ENCODE measurements at places on chromosomes 2 and 18. TPM values are rescaled to one million over a fixed set of nuclear protein-coding genes. Genes with fewer than 3 reads are reported as not detected.

The TEKT4 gene
- total RNA-seq, result not detected

The RABL2A gene
- total RNA-seq, result 13.5 TPM

- no peak overlapping the region for H3K4me3 ChIP-seq
- H3K27me3 ChIP-seq, result no peaks in the 10 kb centered on the region
- no peaks in the 10 kb centered on the region for H3K36me3 ChIP-seq
- H3K4me1 ChIP-seq, result no peaks in the 10 kb centered on the region
- peak; percentile 4 for DNase-seq
- H3K27ac ChIP-seq, result no peak overlapping the region
These were observed 72.0 kb upstream of the TMEM178A start for GRCh38 chr2:39593439-39594393.

GRCh38 chr18:53402670-53403069 lies 821.8 kb downstream of the MBD2 start:
- H3K27me3 ChIP-seq, result no peaks in the 10 kb centered on the region
- H3K4me1 ChIP-seq, result no peaks in the 10 kb centered on the region
- no peaks in the 10 kb centered on the region for H3K36me3 ChIP-seq
- no peak overlapping the region for H3K27ac ChIP-seq
- H3K4me3 ChIP-seq, result no peak overlapping the region

The TLX2 gene
- not detected for total RNA-seq

- H3K27ac ChIP-seq, result no peak overlapping the region
- H3K4me3 ChIP-seq, result no peak overlapping the region
- DNase-seq, result no peak
- no peaks in the 10 kb centered on the region for H3K27me3 ChIP-seq
- no peaks in the 10 kb centered on the region for H3K4me1 ChIP-seq
- H3K36me3 ChIP-seq, result no peaks in the 10 kb centered on the region
These were observed 261.4 kb downstream of the EPHA4 start for GRCh38 chr2:221310730-221311129.

DNA sequence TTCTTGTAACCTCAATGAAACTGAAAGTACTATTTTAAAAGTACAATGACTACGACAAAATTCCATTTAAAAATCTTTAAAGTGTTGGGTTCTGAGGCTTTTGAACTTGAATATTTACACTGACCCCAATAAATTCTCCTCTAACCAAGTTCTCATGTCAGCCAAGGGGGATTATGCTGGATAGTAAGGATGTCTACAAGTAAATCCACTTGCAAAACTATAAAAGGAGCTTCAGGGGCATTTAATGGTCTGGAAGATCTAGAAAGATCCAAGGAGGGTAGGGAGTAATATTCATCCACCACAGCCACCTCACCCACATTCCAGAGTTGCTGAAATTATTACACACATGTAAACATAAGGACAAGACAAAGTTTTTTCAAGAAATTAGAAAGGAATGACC lies 81.8 kb downstream of the ST6GAL2 start:
- H3K4me1 ChIP-seq, result peaks cover 13% of the 10 kb centered on the region
- H3K27me3 ChIP-seq, result no peaks in the 10 kb centered on the region
- no peak for DNase-seq

GRCh38 chr18:64645753-64646152 lies 496.9 kb upstream of the LINC00305 start:
- no peaks in the 10 kb centered on the region for H3K4me1 ChIP-seq
- no peaks in the 10 kb centered on the region for H3K27me3 ChIP-seq
- H3K36me3 ChIP-seq, result no peaks in the 10 kb centered on the region

DNA sequence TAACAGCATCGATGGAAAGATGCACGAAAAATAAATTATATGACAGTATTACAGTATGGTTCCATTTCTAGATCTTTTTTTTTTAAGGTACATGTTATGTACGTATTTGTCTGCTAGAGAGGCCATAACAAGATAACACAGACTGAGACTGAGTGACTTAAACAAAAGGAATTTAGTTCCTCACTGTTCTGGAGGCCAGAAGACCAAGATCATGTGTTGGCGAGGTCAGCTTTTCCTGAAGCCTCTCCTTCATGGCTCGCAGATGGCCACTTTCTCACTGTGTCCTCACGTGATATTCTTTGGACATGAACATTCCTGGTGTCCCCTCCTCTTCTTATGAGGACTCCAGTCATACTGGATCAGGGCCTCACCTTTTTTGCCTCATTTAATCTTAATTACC lies 177.4 kb downstream of the CAPN13 start:
- H3K27ac ChIP-seq, result no peak overlapping the region
- no peak for DNase-seq
- no peaks in the 10 kb centered on the region for H3K27me3 ChIP-seq
- H3K4me3 ChIP-seq, result no peak overlapping the region
- H3K36me3 ChIP-seq, result no peaks in the 10 kb centered on the region

DNA sequence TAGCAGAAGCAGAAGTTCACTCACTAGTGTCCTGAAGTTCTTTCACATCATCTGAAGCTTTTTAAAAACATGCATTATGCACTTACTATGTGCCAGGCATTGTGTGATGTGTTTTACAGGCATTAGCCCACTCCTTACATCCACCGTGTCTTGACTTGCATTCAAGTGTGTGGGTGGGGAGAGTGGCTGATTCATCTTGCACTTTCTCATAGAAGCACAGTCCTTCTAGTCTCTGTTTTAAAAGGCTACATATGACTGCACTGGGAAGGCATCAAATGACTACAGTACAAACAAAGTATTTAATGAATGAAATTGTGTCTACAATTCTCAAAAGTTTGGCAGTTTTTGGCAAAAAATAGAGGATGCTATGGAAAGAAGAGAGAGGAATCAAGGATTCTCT lies 21.6 kb upstream of the DSC3 start:
- no peaks in the 10 kb centered on the region for H3K4me1 ChIP-seq
- no peaks in the 10 kb centered on the region for H3K27me3 ChIP-seq
- H3K4me3 ChIP-seq, result no peak overlapping the region
- H3K27ac ChIP-seq, result no peak overlapping the region

The GRHL1 gene
- total RNA-seq, result 0.41 TPM

The RNF144A gene
- 3.4 TPM for total RNA-seq

The AOX1 gene
- 56.1 TPM for total RNA-seq

DNA sequence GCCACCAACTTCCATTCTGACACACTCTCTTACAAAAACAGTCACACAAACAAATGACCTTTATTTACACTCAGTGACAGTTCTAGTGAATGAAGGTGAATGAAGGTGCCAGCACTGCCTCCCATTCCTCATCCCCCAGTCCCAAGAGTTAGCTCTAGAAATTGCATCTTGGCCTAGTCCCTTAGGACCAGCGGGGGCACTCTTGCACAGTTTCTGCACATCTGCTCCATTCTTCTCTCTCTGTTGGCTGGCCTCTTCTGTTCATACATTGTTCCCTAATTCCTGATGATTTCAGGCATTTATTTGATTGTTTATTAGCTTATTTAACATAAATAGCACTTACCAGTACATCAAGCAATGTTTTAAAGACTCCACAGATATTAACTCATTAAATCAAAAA lies 30.9 kb downstream of the GAREM1 start:
- no peak for DNase-seq
- no peaks in the 10 kb centered on the region for H3K36me3 ChIP-seq
- no peak overlapping the region for H3K4me3 ChIP-seq
- H3K27me3 ChIP-seq, result no peaks in the 10 kb centered on the region
- no peak overlapping the region for H3K27ac ChIP-seq

GRCh38 chr2:24917086-24917485 lies 3.0 kb downstream of the ADCY3 start:
- DNase-seq, result no peak
- no peak overlapping the region for H3K27ac ChIP-seq
- H3K4me3 ChIP-seq, result no peak overlapping the region
- no peaks in the 10 kb centered on the region for H3K36me3 ChIP-seq
- no peaks in the 10 kb centered on the region for H3K27me3 ChIP-seq

The CRYGD gene
- total RNA-seq, result not detected

GRCh38 chr18:23263551-23264235 lies 128.4 kb downstream of the CABLES1 start:
- no peak overlapping the region for H3K27ac ChIP-seq
- H3K27me3 ChIP-seq, result no peaks in the 10 kb centered on the region
- no peak for DNase-seq

DNA sequence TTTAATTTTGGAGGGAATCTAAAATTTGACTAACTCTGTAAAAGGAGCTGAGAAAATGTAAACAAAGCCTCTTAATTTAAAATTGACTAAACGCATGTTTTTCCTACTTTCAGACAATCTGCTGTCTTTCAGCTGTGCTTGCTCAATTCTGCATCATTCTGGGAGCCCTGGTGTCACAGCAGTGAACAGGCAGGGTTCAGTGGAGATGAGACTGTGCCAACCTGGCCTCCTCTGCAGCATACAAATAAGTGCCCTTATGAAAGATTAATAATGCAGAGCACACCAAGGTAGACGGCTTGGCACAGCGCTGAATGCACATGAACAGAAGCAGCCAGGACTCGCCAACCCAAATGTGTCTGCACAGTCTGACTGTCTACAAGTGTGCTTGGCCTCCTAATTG lies 222.0 kb upstream of the CHAC2 start:
- no peaks in the 10 kb centered on the region for H3K4me1 ChIP-seq
- no peak for DNase-seq
- H3K36me3 ChIP-seq, result no peaks in the 10 kb centered on the region
- no peak overlapping the region for H3K27ac ChIP-seq
- H3K4me3 ChIP-seq, result no peak overlapping the region
- H3K27me3 ChIP-seq, result no peaks in the 10 kb centered on the region

DNA sequence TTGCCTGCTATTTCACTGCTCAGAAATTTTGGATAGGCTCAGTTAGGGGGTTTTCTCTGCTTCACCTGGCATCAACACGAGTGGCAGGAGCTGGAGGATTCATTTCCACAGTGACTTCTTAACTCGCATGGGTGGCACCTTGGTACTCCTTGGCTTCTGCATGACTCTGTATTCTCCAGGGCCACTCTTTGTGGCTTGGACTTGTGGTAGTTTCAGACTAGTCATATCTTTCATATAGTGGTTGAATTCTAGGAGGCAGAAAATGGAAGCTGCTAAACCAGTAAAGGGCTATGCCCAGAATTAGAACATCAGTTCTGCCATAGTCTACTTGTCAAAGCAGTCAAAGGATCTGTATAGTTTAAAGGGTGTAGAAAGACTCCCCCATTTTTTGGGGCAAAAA lies 6.8 kb downstream of the MAIP1 start:
- no peak for DNase-seq
- H3K27me3 ChIP-seq, result no peaks in the 10 kb centered on the region
- peaks cover 6% of the 10 kb centered on the region for H3K4me1 ChIP-seq
- H3K36me3 ChIP-seq, result peaks cover 32% of the 10 kb centered on the region
- no peak overlapping the region for H3K27ac ChIP-seq

The PTPRN gene
- not detected for total RNA-seq

GRCh38 chr2:222930862-222931261 lies 70.0 kb downstream of the ACSL3 start:
- H3K4me1 ChIP-seq, result peaks cover 10% of the 10 kb centered on the region
- no peak for DNase-seq
- H3K27me3 ChIP-seq, result no peaks in the 10 kb centered on the region
- H3K36me3 ChIP-seq, result peaks cover 27% of the 10 kb centered on the region

DNA sequence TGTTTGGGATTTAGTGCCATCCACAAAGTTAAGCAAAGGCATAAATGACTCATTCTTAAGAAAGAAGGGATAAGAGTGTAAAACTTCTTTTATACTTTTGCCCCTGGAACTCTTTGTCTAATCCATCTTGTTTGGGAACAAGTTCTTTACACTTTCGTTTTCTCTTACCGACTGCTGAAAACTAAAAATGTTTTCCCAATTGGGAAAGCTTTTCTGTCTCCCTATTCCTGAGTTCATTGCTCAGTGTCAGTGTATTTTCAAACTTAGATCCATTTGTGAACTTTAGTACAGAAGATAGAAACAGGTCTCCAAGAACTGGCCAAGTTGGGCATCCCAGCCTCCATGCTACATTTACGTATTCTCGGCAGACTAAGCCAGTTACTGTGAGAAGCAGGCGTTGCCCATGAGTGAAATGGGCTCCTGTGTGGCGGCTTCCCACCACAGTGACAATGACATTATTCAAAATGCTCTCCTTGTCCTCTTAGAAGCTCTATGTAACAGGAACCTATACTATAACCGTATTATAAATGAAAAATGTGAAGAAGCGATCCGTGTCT lies 51.7 kb downstream of the TGOLN2 start:
- H3K4me1 ChIP-seq, result peaks cover 34% of the 10 kb centered on the region
- peak overlapping the region; percentile 86 for H3K27ac ChIP-seq
- H3K27me3 ChIP-seq, result no peaks in the 10 kb centered on the region
- no peak for DNase-seq
- no peaks in the 10 kb centered on the region for H3K36me3 ChIP-seq

GRCh38 chr2:136920652-136921333 lies 155.4 kb downstream of the THSD7B start:
- H3K36me3 ChIP-seq, result no peaks in the 10 kb centered on the region
- peaks cover 24% of the 10 kb centered on the region for H3K4me1 ChIP-seq
- no peak overlapping the region for H3K27ac ChIP-seq
- H3K27me3 ChIP-seq, result no peaks in the 10 kb centered on the region
- no peak overlapping the region for H3K4me3 ChIP-seq

The CNTNAP5 gene
- not detected for total RNA-seq

The INHBB gene
- total RNA-seq, result 19.4 TPM

The MERTK gene
- total RNA-seq, result 47.1 TPM

DNA sequence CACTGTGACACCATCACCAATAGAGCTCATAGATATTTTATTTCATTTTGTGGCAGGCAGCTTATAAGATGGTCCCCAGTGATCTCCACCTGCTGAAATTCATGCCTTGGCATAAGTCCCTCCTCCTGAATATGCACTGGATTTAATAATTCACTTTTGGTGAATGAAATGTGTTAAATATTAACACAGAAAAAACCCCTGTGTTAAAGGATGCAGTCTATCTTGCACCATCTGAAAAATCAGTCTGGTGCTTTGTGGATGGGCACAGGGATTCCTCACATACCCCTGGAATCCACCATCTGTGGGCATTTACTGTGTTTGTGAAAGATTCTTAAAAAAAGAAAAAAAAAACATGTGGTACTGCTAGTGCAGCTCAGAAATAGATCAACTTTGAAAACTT lies 26.1 kb upstream of the WIPF1 start:
- no peaks in the 10 kb centered on the region for H3K27me3 ChIP-seq
- no peak for DNase-seq
- H3K4me1 ChIP-seq, result peaks cover 25% of the 10 kb centered on the region
- H3K36me3 ChIP-seq, result no peaks in the 10 kb centered on the region
- no peak overlapping the region for H3K4me3 ChIP-seq

- DNase-seq, result no peak
- H3K27me3 ChIP-seq, result no peaks in the 10 kb centered on the region
- no peak overlapping the region for H3K27ac ChIP-seq
- H3K4me1 ChIP-seq, result no peaks in the 10 kb centered on the region
- no peaks in the 10 kb centered on the region for H3K36me3 ChIP-seq
These were observed 26.7 kb downstream of the DSC3 start for GRCh38 chr18:31015715-31016434.

The PPIL3 gene
- 25.5 TPM for total RNA-seq

The LIMS3 gene
- total RNA-seq, result 16.3 TPM

GRCh38 chr2:229930656-229931055 lies 8.4 kb downstream of the FBXO36 start:
- H3K36me3 ChIP-seq, result peaks cover 6% of the 10 kb centered on the region
- no peaks in the 10 kb centered on the region for H3K27me3 ChIP-seq
- DNase-seq, result no peak
- no peaks in the 10 kb centered on the region for H3K4me1 ChIP-seq
- H3K27ac ChIP-seq, result no peak overlapping the region

- no peak overlapping the region for H3K27ac ChIP-seq
- DNase-seq, result no peak
- no peaks in the 10 kb centered on the region for H3K27me3 ChIP-seq
- H3K4me1 ChIP-seq, result peaks cover 9% of the 10 kb centered on the region
- H3K36me3 ChIP-seq, result no peaks in the 10 kb centered on the region
These were observed 229.5 kb downstream of the FHOD3 start for GRCh38 chr18:36527051-36527450.
